GM03348 (cell line): ENCODE measurements at places on chromosomes 12 and 14.

DNA sequence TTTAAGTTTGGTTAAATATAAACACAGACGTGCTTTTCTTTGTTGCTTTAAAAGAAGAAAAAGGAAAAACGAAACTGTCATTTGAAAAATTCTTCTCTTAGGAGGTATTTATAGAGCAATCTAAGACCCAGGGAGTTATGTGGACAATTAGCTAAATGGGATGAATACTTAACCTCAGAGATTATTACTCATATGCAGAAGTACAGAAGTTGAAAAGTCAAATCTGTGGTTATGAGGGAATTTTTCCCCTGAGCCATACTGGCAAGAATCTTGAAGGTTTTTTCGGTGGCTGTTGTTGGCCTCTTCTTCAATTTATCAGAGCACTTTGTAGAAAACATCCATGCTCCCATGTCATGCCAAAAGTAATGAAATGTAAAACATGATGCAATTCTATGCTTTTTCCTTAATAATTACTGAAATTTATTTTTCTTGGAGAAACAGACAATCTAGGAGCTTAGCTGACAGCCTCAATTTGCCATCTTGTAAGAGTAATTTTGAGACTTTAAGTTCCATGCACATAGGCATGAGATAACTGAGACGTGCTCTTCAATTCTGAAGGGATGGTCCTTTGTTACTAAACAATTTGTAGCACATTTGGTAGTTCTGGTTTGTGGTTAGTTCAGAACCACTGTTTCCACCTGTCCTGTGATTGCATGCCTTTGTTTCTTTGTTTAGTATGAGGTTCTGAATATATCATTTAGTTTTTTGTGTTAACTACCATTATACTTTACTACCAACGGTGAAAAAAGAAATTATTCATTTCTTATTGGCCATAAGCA lies 126.6 kb downstream of the BCAT1 start:
- DNase-seq, result peak; percentile 49

DNA sequence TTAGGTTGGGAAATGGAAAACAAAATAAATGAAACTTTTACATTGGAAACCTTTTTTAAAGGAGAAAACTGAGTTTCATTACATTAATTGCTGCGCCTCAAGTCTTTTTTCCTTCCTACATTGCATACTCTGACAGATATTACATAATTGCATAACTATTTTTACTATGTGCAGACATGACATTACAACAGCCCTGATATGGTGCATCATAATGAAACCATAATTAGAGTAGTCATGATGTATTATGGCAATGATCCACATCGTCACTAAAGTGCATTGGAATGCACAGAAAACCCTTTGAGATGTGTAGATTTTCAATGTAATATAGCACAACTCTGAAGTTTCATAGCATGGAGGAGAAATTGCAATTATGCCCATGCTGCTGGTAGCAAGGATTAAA lies 217.8 kb upstream of the NPAS3 start:
- no peak for DNase-seq

- DNase-seq, result no peak
Measured at GRCh38 chr12:65668981-65669695, 155.1 kb upstream of the HMGA2 start.

DNA sequence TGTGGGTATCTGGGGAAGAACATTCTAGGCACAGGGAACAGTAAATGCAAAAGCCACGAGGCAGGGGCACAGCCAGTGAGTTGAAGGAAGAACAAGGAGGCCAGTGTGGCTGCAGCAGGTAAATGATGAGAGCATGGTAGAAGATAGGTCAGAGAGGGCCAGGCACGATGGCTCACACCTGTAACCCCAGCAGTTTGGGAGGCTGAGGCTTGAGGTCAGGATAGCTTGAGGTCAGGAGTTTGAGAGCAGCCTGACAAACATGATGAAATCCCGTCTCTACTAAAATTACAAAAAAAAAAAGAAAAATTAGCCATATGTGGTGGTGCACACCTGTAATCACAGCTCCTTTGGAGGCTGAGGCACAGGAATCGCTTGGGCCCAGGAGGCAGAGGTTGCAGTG lies 86.7 kb upstream of the ESRRB start:
- no peak for DNase-seq

DNA sequence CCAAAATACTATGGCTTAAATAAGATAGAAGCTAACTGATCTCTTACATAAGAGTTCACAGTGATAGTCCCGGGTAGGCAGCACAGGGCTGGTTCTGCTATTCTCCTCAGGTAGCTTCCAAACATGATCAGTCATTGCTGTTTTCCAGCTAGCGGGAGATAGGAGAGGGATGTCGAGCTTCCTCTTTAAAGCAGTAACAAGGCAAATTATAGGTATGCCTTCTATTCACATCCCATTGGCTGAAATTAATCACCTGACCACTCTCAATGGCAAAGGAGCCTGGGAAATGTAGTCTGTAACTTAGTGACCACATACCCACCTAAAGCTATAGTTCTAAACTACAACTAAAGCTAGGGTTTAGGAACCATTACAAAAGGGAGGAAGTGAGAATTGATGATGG lies 34.5 kb upstream of the VRK1 start:
- DNase-seq, result peak; percentile 32

DNA sequence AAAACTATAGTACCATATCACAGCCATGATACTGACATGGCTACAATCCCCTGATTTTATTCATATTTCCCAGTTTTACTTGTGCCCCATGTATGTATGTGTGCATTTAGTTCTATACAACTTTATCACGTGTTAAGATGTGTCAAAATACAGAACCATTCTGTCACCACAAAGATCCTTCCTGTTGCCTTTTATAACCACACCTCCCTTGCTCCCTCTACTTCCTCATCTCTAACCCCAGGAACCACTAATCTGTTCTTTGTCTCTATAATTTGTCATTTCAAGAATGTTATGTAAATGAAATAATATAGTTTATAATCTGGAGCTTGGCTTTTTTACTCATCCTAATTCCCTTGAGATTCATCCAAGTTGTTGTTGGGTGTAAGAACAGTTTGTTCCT lies 358.4 kb downstream of the DPF3 start:
- no peak for DNase-seq

GRCh38 chr14:104686624-104687517 lies 2.5 kb upstream of the INF2 start:
- DNase-seq, result no peak

DNA sequence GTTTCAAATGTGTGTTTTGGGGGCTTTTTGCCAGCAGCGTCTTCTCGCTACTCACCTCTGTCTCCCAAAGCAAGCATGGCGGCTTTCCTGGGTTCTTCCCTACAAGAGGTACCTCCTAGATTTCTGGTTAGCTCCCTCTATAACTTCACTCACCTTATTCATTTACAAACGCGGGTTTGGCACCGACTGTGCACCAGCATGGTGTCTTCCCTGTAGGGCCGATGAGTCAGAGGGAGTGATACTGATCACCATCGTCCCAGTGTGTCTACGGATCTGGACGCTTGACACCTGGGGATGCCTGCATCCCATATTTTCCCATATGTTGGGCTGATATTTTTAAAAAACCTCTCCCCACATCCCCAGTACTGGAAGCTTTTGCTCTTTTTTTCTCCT lies 8.0 kb upstream of the SERPINA12 start:
- no peak for DNase-seq

- no peak for DNase-seq
Measured at GRCh38 chr12:124762791-124763593, 100.7 kb downstream of the SCARB1 start.

DNA sequence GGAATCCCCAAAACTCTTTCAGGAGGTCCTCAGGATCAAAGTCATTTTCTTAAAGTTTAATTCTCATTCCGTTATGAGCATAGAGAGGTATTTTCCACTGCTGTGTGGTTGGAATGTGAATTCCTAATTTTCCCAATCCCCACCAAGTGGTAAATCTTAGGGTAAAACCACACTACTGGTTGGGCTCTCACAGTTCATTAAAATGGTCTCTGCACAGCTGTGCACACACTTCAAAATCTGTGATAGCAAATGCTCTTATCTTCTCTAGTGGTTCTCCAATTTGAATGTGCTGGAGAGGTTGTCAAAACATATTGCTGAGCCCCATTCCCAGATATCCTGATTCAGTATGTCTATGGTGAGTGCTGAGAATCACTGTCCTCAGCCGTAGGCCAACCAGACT lies 189.1 kb downstream of the BMP4 start:
- DNase-seq, result no peak

DNA sequence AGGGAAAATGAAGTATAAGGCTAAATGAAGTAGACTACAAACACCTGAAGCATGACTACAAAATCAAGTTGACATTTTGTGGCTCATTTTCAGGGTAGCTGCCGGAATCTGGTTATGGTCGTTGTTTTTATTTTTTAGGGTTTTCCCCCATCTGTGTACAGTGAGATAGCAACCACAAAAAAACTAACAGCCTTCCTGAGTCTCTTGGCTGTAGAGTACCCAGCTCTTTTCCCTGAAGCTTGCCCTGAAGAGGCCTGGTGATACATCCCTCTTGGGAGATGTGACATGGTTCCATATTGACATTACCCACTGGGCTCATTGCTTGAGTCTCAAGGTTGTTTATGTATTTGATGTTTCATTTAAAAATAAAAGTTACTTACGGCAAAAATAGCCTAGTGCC lies 424.0 kb downstream of the ZFP36L1 start:
- no peak for DNase-seq

- no peak for DNase-seq
Measured at GRCh38 chr14:66288511-66288910, 197.7 kb upstream of the CCDC196 start.

GRCh38 chr12:26317942-26318575 lies 122.7 kb downstream of the SSPN start:
- DNase-seq, result peak; percentile 32
